Daoy (cell line): ENCODE measurements at places on chromosomes 3 and 15.
A peak's percentile ranks its signal among the peaks of the same experiment; 100 is the strongest.

DNA sequence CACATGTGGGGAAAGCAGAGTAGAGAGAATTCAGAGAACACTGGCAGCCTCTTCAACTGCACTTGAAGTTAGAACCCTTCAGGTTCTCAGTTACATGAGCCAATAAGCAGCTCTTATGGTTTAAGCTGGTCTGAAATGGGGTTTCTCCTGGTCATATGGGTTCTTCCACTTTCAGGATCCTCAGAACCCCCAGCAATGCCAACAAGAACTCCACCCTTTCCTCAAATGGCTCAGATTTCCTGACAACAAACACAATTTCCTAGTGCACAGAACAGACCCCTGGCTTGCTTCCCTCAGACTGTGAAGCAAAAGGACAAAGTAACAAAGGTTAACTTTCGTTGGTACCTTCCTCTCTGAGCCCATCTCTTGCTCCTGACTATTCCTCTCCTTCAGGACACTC lies 23.9 kb upstream of the FRMD4B start:
- DNase-seq: no peak

DNA sequence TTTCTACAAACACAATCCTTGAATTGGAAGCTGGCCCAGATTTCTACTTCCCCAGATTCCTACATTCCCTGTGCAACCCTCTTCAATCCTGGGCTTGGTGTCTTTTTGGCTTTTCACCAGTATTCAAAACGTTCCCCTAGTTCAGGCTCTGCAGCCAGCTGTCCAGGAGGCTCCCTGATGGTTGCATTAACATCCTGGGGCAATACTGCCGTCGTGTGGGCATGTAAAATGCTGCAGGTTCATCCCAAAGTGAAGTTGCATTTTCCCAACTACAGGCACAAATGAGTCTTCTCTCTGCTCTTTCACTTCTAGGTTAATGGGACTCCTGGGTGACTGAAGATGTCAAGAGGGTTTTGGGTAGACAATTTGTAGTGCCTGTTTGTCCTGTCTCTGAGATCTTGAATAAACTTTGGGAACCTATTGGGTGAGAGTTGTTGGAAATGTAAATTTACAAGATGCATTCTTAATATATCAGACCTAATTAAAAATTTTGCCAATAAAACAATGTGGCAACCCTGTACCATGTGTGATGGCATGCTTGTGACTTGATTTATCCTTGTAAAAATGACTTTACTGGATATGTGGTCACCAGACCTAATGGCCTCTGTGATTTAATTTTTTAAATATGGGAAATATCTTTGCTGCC lies 28.6 kb downstream of the SOX14 start:
- DNase-seq: peak; percentile 50

DNA sequence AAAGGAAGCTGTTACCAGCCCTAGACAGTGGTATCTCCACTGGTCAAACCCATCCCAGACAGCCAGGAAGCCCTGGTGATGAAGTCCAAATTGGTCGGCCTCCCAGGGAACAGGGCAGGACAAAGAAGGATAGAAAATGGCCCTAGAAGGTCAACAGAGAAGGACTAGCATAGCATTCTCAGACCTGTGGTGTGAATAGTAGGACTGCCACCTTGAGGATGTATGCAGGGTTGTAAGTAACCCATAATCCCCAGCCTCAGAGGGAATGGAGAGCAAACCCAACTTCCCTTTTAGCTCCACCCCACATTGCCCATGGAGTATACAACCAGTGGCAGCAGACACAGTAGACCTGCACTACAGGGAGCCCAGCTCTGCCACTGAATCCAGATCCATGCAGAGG lies 68.6 kb upstream of the EIF1B start:
- no peak for DNase-seq

GRCh38 chr3:70927239-70927638 lies 614.8 kb upstream of the MDFIC2 start:
- DNase-seq: no peak

- DNase-seq: no peak
Observed at GRCh38 chr15:77838595-77838994, 205.9 kb upstream of the LINGO1 start.

DNA sequence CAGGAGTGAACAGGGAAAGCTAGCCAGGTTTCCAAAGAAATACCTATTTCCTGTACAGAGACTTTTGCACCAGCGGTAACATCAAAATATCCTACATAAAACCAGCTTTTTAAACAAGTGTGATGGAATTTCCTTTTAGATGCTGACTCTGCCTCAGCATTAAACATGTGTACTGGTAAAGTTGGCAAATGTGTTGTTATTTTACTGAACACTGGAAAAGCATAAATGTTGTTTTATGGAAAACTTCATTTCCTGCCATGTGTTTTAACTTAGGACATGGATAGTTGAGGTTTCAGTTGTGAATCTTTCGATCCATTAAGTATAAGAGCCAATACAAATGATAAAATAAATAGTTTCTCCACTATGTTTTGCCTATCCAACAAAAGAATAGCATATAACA lies 15.7 kb downstream of the OXNAD1 start:
- no peak for DNase-seq

- peak; percentile 60 for DNase-seq
Observed at GRCh38 chr3:117443014-117443413, 733.4 kb downstream of the TUSC7 start.

- DNase-seq: no peak
Observed at GRCh38 chr3:80767604-80768003, 993.8 kb downstream of the GBE1 start.

- DNase-seq: no peak
Observed at GRCh38 chr3:181696626-181697230, 15.0 kb upstream of the SOX2 start.

DNA sequence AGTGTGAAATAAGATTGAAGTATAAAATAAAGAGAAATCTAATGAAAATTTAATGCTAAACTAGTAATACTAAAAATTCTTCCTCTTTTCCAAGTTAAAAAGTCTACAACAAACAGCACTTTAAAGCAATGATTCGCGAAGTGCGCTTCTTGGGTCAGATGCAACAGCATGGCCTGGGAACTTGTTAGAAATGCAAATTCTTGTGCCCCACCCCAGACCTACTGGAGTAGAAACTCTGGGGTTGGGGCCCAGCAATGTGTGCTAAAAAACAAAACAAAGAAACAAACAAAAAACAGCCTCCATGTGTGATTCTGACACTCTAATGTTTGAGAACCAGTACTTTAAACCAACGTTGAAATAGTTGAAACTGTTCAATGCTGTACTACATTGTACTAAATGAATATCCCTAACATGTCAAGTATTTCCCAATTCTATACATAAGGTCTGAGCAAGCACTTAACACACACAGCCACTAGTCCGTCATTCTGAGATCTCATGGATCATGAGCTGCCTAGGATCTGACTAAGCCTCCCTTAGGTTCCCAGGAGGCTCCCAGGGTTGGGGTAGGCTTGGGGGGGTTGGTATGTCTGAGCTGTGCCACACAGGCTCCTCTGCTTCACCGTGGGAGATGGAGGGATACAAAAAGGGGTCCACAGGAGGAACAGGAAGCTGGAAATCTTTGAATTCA lies 6.1 kb downstream of the RASGRP1 start:
- DNase-seq: no peak

DNA sequence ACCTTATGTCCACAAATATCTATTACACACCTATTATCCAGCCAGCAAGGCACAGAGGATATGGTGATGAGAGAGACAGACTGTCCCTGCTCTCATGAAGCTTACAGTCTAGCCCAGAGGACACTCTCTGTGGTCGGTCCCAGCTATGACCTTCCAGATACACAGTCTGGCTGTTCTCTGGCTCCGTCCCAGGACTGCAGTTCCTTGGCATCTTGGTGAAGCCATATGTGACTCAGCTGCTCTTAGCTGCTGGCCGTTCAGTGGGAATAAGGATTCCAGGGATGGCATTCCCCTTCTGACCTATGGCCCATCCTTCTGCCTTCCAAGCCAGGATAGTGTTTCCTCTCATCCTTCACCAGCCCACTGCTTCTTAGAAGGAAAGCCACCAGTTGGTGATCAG lies 30.8 kb downstream of the MEX3B start:
- peak; percentile 33 for DNase-seq

DNA sequence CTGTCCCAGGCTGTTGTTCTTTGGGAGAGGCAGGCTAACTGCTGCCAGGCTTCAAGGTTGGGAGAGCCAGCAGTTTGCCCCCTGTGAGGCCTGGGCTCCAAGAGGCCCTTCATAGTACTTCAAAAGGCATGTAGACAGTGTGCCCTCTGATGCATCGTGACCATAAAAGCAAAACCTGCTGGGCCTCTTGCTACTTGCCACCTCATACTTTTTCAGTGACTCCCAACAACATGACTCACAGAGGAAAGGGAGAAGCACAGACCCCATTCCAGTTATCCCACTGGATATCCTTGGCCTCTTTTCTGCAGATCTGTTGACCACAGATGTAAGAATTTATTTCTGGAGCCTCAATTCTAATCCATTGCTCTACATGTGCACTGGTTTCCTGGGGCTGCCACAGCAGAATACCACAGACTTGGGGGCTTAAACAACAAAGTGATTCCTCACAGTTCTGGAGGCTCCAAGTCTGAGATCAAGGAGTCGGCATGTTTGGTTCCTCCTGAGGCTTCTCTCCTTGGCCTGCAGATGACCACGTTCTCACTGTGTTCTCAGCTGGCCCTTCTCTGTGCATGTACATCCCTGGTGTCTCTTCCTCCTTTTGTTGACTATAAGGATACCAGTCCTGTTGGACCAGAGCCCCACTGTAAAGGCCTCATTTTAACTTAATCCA lies 8.9 kb upstream of the NSMCE3 start:
- DNase-seq: peak; percentile 84

DNA sequence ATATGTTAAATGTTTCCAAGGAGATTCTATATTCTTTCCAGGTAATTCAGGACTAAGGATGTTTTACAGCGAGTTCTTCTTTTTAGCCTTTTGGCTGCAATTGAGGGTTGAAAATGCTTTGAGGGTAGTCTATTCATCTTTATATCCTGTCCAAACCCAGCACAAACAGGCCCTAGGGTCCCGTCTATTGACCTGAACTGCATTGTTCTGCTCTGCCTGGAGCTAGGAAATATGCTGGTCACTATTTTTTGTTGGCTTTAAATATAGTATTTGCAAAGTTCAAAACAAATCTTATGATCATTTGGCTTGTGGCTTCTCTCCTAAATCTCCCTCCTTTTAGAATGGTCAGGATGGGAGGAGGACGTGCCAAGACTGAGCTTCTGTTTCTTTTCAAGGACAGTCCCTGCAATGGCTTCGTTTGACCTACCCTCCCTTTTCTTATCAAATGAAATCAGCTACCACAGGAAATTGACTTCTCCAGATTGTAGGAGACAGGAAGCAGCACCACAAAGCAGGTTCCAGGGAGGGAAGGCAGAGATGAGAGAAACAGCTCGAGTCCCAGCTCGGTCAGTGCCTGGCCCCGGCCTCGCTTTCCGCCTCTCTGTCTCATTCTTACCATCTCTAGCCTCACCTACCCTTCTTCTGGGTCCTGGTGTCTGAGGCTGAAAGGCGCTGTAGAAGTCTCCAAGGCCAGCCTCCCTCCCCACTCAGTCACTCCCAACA lies 27.6 kb upstream of the NRROS start:
- DNase-seq: no peak

- peak; percentile 79 for DNase-seq
Observed at GRCh38 chr15:31080591-31081014, 20.9 kb downstream of the TRPM1 start.

- DNase-seq: no peak
Observed at GRCh38 chr3:154013736-154014135, 107.5 kb upstream of the ARHGEF26 start.

GRCh38 chr3:132784502-132785025 lies 62.4 kb upstream of the NPHP3 start:
- no peak for DNase-seq

DNA sequence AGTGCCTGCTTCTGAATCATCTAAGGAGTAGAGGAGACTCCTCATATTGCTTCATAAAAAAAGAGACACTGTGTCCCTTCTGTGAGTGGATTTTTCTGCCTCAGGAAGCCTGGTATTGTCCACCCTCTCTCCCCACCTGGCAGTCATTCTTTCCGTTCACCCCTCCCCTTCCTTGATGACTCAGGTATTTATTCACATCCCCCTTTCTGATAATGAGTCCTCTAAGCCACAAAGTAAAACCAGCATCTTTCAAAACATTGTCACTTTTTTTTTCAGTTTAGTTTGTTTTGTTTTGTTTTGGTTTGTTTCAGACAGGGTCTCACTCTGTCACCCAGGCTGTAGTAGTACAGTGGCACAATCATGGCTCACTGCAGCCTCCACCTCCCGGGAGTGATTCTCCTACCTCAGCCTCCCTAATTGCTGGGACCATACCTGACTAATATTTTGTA lies 65.2 kb upstream of the UBE2E1 start:
- peak; percentile 59 for DNase-seq

DNA sequence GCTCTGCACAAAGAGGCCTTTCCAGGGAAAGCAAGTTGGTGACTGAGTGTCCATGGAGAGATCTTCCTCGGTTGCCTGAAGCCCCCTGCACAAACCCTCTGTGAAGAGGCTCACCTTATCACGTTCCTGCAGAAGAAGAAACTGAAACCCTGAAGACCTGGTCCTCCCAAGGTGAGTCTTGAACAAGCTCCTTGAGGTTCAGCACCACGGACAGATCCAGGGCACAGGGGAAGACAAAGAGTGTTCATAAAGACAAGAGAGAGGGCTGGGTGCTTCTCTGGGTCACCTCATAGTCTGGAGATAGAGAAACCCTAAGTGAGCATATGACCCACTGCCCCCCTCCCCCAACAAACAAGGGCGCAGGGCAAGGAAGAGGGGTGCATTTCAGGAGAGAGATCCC lies 21.7 kb upstream of the TBC1D21 start:
- peak; percentile 50 for DNase-seq

DNA sequence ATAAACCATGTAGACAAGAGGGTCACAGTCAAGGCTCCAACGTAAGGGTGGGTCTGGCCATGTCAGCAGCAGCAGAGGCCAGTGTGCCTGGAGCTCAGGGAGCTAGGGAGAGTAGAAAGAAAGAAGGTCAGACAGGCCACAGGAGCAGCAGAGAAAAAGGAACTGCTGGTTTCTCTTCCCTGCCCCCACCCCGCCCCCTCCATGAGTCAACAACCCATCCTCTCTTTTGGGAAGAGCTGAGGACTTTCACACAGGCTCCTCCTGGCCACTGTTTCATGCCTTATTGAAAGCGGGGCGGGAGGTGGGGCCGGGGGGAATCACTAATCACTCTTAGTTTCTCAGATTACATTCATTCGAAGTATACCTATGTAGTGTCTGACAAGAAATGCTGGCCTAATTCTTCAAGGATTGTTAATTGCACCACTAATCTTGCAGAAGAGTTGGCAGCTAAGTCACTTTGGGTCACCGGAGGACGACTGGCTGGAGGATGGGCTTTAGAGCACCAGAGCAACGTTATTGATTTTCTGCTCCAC lies 9.1 kb upstream of the SCG3 start:
- no peak for DNase-seq

GRCh38 chr15:89442671-89443307 lies 53.6 kb downstream of the RHCG start:
- DNase-seq: peak; percentile 48
